Choroid plexus epithelial cell (primary cell): ENCODE measurements at places on chromosomes 1 and 21.

DNA sequence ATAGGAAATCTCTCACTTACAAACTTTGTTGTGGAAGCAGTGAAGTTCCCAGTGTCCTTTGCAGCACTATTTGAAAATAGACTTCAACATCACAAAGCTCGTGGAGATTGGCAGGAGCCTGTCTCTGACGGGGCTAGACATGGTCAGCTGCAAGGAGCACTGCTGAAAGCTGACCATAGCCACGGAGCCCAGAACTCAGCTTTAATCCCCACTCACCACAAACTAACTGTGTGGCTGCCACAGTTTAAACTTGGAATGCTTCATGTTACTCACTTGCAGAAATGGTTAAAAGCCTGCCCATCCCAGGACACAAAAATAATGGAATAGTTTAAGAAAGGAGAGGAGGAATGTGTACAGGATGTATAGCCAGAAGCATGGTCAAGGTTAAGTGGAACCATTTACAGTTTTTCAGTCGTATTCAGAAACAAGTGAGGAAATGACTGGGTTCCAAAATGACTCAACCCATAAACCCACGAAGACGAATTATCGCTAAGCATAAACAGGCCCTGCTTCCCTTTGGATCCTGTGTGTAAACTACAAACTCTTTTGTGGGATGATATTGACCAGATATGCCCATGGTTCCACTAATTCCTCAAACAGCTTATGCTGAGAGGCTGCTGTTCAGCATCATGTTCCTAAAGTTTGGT is 18.2 kb downstream of the DNALI1 start:
- DNase-seq: peak; percentile 36

DNA sequence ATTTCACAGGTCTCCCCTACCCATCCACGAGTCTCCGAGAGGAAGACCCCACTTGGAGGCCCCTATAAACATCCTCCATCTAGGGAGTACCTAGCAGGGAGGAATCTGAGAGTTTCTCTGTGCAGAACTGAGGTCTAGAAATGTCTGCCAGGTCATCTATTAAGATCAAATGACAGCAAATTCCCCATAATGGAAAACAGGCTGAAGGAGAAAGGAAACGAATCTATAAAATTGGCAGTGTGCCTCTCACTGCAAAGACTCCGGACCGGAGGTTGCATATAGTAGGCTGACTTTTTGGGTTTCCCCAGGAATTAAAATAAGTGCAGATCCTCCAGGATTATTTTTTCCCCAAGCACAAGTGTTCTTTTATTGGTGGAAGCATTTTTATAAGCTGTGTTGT is 57.7 kb downstream of the NMNAT2 start:
- DNase-seq: no peak

GRCh38 chr1:66944330-66945274 is 19.8 kb downstream of the MIER1 start:
- peak; percentile 94 for DNase-seq

DNA sequence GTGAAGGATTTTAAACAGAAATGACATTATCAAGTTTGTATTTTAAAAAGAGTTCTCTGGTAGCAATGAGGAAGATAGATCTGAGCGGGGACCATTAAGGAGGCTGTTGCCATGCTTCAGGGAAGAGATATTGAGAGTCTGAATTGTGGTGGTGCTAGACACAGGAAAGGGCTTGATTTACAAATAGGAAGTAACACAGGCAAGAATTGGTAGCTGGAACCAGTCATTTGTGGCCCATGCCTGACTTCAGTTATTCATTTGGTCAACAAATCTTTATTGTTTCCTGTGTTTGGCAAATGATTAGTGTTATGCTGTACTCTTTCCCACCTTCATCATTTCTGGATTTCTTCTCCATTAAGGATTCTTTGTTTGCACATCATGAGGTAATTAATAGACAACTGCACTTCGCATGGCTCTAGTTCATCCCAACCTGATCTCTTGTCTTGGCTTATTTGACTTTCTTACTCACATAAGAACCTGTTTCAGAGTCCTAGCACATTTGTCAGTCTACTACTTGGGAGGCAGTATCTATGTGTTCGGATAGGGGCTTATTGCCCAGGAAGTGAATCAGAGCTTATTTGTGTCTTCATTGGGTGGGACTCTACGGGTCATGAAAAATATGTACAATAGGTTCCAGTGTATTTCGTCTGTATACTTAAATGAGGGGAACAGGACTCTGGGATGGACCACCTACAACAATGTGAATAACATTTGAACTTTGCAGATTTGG is 32.3 kb downstream of the EEIG2 start:
- DNase-seq: peak; percentile 16

DNA sequence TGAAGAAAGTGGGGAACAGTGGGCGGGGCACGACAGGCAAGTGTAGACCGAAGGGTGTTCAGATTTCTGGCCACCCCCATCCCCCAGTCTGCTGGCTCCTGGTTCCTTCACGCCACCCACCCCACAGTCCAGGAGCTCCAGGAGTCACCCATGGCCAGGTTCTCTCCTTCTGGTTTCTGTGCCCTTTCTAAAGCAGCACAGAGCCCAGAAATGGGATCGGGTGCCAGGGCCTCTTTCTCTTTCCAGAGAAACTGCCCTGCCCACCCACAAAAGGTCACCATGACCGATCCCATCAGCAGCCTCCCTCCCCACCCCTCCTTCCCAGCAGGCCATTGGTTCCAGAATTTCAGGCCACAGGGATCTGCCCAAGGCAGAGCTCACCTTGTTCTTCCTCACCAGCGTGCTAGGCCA is 3.2 kb upstream of the CELSR2 start:
- no peak for DNase-seq

DNA sequence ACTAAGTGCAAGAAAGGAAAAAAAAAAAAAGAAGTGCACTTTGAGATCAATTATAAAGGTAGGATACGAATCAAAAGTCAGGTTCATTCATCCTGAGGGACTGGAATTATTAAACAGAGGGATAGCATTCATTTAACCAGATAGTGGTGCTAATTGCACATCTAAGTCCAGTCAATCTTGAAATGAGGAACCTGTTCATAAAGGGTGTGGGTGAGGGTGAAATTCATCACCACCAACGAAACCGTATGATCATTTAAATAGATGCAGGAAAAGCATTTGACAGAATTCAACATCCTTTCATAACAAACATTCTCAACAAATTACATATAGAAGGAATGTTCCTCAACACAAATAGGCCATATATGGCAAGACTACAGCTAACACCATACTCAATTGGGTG is 5.6 kb downstream of the CTSS start:
- no peak for DNase-seq

GRCh38 chr1:212488436-212489283 is 55.9 kb downstream of the NENF start:
- peak; percentile 97 for DNase-seq

GRCh38 chr1:182569939-182570610 is 19.0 kb downstream of the RNASEL start:
- DNase-seq: no peak

- no peak for DNase-seq
These were observed 159.6 kb upstream of the VAMP3 start for GRCh38 chr1:7611421-7612010.

GRCh38 chr1:116767782-116768382 is 13.7 kb downstream of the CD2 start:
- DNase-seq: no peak
